ENCODE measurements at places on chromosomes 6 and 20.

- DNase-seq = no peak
These were observed 2.2 kb upstream of the STXBP5 start for GRCh38 chr6:147201885-147202515.

DNA sequence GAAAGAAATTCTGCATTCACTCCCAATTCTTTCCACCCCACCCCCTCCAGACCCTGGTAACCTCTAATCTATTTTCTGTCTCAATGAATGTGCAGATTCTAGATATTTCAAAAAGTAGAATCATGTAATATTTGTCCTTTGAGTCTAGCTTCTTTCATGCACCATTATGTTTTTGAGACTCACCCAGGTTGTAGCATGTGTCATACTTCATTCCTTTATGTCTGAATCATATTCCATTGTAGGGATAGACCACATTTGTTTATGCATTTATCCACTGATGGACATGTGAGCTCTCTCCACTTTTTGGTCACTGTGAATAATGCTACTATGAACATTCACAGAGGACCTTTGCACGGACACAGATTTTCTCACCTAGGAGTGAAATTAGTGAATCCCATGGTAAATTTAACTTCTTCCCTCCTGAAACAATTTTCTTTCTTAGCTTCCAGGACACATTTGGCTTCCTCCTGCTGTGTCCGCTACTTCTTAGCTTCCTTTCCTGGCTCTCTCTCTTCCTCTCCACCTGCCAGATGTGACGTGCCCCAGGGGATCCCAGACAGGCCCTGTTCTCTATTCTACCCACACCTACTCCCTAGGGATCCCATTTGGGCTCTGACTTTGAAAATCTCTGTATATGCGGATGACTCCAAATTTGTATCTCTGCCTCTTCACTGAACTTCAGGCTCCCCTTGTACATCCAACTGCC, 24.1 kb upstream of the ARFGEF2 start:
- no peak for DNase-seq

- no peak for DNase-seq
These were observed 8.5 kb downstream of the SCGN start for GRCh38 chr6:25660512-25660911.

- no peak for DNase-seq
These were observed 17.5 kb downstream of the NRN1 start for GRCh38 chr6:5989141-5989723.

DNA sequence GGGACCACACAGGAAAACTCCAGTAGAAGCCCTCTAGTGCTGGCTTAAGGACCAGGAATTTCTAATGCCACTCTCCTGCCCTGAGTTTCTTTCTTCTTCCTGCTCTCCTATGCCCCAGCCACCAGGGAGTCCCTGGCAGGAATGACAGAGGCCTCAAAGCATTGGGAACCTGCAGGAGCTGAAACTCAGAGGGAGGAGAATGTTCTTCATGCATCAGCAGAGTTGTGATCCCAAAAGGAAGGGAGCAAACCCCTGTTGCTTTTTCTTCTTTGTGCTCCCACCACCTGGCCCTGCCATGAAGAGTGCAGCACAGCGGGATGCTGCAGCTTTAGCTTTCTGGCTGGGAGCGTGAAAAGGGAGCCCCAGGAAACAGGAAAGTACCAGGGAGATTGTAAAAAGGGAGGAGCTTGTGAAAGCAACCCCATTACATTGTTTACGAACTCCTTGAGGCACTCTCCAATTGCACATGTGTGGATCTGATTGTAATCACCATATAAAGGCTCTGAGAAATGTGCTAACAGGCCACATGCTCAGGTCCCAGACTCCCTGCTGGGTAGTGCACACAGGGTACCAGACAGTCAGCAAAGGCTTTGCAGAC, 34.7 kb upstream of the FKBP1A start:
- DNase-seq = no peak

GRCh38 chr6:6564154-6564553, 24.4 kb upstream of the LY86 start:
- no peak for DNase-seq

- no peak for DNase-seq
These were observed 75.8 kb downstream of the ADGRB3 start for GRCh38 chr6:68710916-68711315.

GRCh38 chr20:46362921-46363867, 43.2 kb downstream of the ELMO2 start:
- DNase-seq = no peak

DNA sequence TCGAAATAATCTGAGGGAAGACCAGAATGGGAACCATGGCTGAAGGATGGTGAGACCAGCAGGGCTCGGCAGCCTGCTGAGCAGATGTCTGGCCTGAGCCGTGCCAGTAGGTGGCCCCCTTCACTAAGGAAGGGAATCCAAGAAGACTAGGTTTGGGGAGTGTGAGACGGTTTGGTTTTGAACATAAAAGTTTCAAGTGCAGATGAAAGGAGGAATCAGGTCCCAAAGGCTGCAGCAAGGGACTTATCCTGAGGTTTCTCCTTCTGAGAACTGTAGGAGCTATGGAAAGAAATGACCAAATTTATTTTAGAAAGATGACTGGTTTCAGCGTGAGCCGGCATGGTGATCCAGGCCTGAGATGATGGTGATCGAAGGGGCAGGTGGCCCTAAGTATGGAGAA, 4.6 kb upstream of the OSER1 start:
- DNase-seq = peak; percentile 66

- no peak for DNase-seq
These were observed 33.6 kb downstream of the TTI1 start for GRCh38 chr20:37999526-38000263.

- DNase-seq = peak; percentile 56
These were observed 38.9 kb downstream of the OR2B2 start for GRCh38 chr6:27873021-27873940.

- DNase-seq = no peak
These were observed 10.5 kb upstream of the ZNF334 start for GRCh38 chr20:46523696-46524328.

GRCh38 chr20:6295867-6296256, 173.0 kb upstream of the FERMT1 start:
- no peak for DNase-seq

DNA sequence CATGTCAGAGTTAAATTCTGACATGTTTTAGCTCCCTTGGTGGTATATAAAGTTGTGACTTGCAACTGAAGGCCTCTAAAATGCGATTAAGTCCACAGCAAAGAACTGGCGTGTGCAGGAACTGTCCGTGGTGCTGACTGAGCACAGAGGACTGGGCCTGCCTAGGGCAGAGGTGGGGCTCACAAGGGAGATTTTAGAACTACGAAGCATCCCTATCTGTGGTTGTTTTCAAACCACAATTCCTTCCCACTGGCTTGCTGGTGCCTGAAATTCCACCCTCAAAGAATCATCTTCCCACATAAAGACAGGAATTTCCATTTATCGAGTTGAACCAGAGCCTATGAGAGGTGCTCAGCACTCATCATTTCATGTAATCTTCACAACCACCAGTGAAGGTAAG, 30.1 kb downstream of the RIMS4 start:
- DNase-seq = peak; percentile 11

GRCh38 chr6:45697605-45698004, 318.1 kb downstream of the CLIC5 start:
- DNase-seq = no peak

GRCh38 chr6:10962673-10963072, 75.8 kb downstream of the SYCP2L start:
- DNase-seq = no peak

GRCh38 chr6:15414235-15414612, 168.4 kb downstream of the JARID2 start:
- no peak for DNase-seq

DNA sequence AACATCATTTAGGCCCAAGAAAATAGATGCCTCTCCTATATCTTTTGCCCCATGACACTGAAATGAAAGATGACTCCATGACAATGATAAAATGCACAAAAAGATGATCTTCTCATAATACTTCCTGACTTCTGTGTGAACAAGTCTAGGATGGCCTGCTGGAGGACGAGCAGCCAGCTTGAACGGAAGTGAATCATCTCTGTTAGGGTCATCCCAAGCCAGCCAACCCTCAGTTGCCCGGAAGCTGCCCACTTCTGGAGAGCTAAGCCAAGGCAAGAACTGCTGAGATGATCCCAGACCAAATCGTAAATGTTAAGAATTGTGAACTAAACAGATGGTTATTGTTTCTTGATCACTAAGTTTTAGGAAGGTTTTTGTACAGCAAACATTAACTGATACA, 249.7 kb upstream of the HS3ST5 start:
- DNase-seq = no peak

- DNase-seq = no peak
These were observed 70.9 kb downstream of the ZNF217 start for GRCh38 chr20:53522696-53523095.

DNA sequence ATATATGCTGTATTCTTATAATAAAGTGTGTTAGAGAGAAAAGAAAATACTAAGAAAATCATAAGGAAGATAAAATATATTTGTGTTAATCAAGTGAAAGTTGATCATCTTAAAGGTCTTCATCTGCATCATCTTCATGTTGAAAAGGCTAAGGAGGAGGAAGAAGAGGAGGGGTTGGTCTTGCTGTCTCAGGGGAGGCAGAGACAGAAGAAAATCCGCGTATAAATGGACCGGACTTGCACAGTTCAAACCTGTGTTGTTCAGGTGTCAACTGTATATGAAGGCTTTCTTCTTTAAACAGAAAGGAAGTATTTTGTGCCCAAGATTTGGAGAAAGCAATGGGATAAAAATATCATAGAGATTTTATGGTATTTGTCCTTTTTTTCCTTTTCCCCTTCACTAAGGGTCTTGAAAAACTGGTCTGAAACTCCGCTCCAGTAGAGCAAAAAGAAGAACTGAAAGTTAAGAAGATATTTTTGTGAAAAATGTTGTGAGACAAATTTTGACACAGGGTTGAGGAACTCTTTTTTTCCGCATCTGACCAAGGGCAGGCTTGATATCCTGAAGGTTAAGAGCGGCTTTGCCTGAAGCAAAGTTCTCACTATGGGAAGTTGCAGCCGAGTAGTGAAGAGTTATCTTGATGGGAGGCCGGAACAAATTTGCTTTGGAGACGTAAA, 350.7 kb downstream of the LAMA2 start:
- no peak for DNase-seq

DNA sequence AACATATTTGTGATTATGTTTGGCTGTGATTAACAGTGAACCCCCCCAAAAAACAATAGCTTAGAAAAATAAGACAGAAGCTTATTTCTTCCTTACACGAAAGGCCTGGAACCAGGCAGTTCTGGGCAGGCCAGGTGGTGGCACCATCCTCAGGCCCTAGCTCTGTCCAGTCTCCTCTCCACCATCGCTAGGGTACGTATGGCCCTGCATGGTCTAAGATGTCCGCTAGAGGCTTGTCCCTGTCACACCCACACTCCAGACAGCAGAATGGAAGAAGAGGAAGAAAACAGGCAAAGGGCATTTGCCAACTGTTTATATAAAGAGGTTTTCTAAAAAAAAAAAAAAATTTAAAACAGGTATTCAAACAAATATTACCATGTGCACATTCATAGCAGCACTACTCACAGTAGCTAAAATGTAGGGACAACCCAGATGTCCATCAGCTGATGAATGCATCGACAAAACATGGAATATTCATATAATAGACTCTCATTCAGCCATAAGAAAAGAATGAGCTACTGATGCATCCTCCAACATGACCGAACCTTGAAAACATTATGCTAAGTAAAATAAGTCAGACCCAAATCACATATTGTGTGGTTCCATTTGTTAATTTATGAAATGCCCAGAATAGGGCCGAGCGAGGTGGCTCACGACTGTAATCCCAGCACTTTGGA, 6.7 kb downstream of the TGM3 start:
- no peak for DNase-seq

- DNase-seq = no peak
These were observed 1.7 kb downstream of the BNIP5 start for GRCh38 chr6:36334832-36335459.

- no peak for DNase-seq
These were observed 11.2 kb upstream of the SIRPA start for GRCh38 chr20:1883986-1884385.

DNA sequence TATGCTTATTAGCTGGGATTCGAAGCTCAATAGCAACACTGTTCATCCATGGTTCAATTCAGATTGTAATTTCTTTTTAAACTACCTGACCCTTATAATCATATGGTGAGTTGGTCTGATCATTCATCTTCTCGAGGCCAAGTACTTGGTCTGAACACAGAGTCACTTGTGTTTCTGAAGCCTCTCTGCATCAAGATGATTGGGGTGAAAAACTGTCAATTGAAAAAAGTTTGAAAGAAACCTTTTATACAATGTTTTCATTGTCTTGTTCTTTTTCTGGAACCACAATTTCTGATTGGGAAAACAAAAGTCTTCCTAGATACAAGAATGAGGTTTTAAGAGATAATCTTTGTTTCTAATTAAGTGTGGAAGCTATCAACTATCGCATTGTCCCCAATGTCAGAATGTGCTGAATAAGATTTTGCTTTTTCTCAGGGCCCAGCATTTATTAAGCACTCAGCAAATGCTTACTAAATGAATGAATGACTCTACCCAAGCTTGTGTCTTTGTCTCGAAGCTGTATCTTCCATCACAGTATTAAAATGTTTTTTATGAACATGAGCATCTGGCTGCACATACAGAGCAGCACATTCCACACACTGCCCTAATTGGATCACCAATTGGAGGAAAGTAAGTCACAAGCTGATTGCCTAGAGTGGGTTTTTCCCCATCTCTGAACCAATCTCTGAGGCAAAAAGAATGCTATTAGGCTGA, 45.0 kb upstream of the MOXD1 start:
- DNase-seq = no peak

GRCh38 chr6:8879334-8879733, 444.0 kb upstream of the SLC35B3 start:
- DNase-seq = no peak

GRCh38 chr6:132187816-132188215, 213.5 kb downstream of the MOXD1 start:
- DNase-seq = no peak

DNA sequence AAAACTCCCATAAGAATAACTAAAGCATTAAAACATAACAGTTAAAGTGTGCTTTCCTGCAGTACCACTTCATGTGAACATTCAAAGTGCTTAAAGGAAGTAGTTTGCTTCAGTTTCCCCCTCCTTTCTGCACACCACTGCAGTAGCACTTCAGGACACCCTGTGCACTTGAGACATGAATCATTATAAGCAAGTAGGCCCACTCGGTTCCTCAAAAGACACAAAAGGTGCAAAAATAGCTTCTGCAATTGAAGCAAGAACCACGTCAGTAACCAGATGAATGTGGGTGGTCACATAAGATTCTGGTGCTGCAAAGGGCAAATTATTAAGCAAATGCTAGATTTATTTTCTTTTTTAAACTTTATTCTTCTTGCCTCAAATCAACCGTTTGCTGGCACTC, 160.6 kb downstream of the HIVEP2 start:
- no peak for DNase-seq

DNA sequence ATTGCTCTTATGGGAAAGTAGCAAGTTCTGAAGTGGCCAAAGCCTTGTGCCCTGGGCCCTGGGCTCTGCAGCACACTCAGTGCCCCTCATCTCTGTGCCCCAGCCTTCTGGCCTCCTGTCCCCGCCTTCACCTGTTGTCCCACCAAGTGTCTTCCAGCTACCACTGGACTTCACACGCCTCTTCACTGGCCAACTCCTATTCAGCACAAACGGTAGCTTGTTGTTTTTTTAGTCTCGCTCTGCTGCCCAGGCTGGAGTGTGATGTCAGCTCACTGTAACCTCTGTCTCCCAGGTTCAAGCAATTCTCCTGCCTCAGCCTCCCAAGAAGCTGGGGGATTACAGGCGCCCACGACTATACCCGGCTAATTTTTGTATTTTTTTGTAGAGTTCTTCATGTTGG, 4.8 kb downstream of the CCHCR1 start:
- no peak for DNase-seq

Measured in activated T-cell treated with anti-CD3 and anti-CD28 coated beads for 24 hours (primary cell).